ENCODE measurements at places on chromosomes 5 and 9.

DNA sequence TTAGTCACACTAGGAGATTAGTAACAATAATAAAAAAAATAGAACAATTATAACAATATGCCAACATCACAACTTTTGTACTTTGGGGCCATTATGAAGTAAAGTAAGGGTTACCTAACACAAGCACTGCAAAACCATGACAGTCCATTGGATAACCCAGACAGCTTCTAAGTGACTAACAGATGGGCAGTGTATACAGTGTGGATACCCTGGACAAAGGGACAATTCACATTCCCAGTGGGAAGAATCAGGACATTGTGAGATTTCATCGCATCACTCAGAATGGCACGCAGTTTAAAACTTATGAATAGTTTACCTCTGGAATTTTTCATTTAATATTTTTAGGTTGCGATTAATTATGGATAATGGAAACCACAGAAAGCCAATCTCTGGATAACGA is 45.6 kb upstream of the JADE2 start:
- no peak overlapping the region for H3K27ac ChIP-seq
- no peak overlapping the region for H3K4me3 ChIP-seq
- DNase-seq = no peak
- H3K36me3 ChIP-seq = no peaks in the 10 kb centered on the region
- H3K27me3 ChIP-seq = no peaks in the 10 kb centered on the region

DNA sequence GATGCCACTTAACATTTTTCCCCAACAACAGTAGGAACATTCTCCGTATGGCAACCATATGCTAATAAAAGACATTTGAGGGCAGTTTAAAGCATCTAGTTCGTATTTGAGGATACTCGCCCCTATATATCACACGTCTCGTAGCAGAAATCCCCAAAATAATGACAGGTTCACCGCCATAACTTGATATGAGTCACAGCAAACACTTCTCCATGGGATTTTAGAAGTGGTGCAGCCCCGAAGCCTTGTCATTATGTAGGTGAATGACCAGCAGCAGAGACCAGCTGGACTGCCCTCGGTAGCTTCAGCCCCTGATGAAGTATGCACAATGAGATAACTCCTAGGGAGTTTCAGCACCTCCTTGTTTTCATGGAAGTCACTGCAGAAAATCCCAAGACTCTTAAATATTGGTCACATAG is 2.0 kb downstream of the CTNND2 start:
- peaks cover 5% of the 10 kb centered on the region for H3K4me1 ChIP-seq
- peaks cover 40% of the 10 kb centered on the region for H3K27me3 ChIP-seq
- H3K27ac ChIP-seq = no peak overlapping the region
- no peak overlapping the region for H3K4me3 ChIP-seq
- DNase-seq = no peak

DNA sequence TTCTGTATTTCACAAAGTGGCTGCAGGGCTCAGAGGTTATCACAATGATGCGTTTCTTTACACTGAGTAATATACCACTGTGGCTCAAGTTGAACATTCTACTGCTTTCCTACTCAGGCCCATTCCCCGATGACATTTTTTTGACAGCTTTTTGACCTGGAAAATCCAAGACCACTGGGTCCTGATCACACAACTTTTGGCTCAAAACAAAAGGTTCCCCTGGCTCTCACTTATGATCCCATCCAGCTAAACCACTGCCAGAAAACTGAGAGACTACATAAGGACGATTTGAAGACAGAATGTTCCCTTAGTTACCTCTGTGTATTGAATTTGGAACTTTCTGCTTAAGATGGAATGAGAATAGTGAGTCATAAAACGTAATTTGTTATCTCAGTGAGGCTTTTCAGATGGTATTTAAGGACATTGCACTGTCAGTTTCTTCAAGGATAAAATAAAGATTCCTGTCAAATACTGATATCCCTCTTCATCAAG is 78.0 kb upstream of the FBXL7 start:
- no peaks in the 10 kb centered on the region for H3K27me3 ChIP-seq
- H3K4me1 ChIP-seq = no peaks in the 10 kb centered on the region
- no peaks in the 10 kb centered on the region for H3K36me3 ChIP-seq
- H3K4me3 ChIP-seq = no peak overlapping the region

GRCh38 chr5:68047035-68047434 is 168.5 kb upstream of the PIK3R1 start:
- H3K27me3 ChIP-seq = peaks cover 8% of the 10 kb centered on the region
- no peak overlapping the region for H3K27ac ChIP-seq
- H3K4me3 ChIP-seq = no peak overlapping the region
- H3K36me3 ChIP-seq = no peaks in the 10 kb centered on the region
- no peak for DNase-seq
- H3K4me1 ChIP-seq = no peaks in the 10 kb centered on the region

DNA sequence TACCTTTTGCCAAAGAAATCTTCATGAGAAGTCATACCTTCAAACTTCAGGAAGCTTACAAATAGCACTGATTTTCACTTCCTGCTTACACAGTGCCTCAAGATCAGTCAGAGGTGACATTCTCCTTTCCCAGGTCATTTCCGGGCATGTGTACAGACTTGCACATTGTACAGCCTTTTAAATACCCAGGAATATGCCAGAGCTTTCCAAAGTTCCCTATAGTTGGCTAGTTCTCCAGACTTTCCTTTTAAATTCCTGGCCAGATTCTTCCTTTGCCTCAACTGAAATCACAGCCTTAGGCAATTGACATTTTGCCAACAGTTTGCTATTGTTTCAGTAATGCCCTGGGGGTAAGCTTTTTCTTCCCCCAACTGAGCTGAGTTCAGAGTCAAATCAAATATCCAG is 47.2 kb downstream of the RFX3 start:
- H3K36me3 ChIP-seq = peaks cover 27% of the 10 kb centered on the region
- H3K27ac ChIP-seq = peak overlapping the region; percentile 97
- H3K4me3 ChIP-seq = peak overlapping the region; percentile 86

GRCh38 chr9:133742251-133742650 is 4.1 kb upstream of the SARDH start:
- no peaks in the 10 kb centered on the region for H3K36me3 ChIP-seq
- no peak overlapping the region for H3K27ac ChIP-seq
- peaks cover 9% of the 10 kb centered on the region for H3K4me1 ChIP-seq
- H3K27me3 ChIP-seq = peaks cover 12% of the 10 kb centered on the region
- DNase-seq = no peak

DNA sequence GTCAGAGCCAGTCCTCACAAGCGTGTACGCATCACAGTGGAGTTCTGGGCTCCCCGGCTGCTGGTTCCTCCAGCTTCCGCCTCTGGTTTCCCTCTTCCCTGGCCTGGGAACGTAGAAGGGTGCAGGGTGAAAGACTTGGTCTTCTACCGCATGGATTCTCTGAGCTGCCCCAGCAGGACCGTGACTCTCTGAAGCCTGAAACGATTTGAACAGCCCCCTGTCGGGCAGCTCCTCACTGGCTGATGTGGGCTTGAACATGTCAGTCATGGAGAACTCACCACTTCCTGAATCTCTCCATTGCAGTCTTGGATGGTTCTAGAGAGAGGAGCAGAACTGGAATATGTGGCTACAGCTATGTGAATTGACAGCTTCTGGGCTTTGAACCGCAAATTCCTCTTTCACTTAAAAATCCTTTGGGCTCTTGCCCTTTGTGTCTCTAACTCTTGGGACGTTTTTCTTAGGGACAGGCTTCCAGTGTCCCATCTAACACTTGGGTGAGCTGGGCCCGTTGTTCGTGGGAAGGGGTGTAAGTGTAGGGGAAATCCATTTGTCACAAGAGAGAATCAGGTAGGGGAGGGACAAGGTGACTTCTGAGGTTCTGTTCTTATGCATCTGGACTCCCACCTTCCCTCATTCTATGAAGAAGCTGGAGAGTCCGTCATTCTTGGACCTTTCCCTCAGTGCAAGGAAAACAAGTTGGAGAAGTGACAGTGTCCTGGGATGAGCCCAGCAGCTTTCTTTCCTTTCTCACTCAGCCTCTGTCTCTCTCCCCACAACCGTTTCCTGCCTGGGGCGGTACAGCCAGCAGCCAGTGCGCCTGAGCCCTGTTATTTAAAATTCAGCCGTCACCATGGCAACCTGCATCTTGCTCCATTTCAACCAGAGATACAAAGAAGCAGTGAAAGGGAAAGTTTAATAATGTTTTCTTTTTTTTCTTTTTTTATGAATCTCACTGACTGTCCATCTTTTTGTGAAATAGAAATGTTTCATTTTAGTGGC is 84.7 kb downstream of the PTTG1 start:
- H3K27ac ChIP-seq = peak overlapping the region; percentile 86
- H3K27me3 ChIP-seq = no peaks in the 10 kb centered on the region
- DNase-seq = peak; percentile 72
- H3K36me3 ChIP-seq = no peaks in the 10 kb centered on the region
- H3K4me1 ChIP-seq = peaks cover 41% of the 10 kb centered on the region
- peak overlapping the region; percentile 68 for H3K4me3 ChIP-seq

GRCh38 chr5:135399794-135400542 is 937 bp upstream of the MACROH2A1 start:
- peak overlapping the region; percentile 87 for H3K27ac ChIP-seq
- peaks cover 43% of the 10 kb centered on the region for H3K4me1 ChIP-seq
- peaks cover under 1% of the 10 kb centered on the region for H3K27me3 ChIP-seq

DNA sequence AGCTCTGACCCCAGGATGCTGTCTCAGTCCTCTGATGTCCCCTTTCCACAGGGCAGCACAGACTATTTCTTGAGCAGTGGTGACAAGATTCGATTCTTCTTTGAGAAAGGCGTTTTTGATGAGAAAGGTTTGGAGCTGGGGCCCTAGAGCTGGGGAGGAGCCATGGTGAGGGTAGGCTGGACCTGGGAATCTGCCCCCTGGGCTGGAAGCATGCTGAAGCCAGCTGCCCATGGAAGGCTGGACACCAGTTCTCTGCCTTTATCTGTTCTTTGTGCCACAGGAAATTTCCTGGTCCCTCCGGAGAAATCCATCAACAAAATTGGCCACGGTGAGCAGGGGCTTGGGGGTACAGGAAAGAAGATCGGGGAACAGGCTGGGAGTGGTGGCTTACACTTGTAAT is 12.9 kb downstream of the PHYHD1 start:
- DNase-seq = no peak
- no peaks in the 10 kb centered on the region for H3K27me3 ChIP-seq
- no peaks in the 10 kb centered on the region for H3K36me3 ChIP-seq
- H3K27ac ChIP-seq = no peak overlapping the region

GRCh38 chr5:89395111-89395510 is 512.1 kb upstream of the MEF2C start:
- no peaks in the 10 kb centered on the region for H3K27me3 ChIP-seq
- no peak overlapping the region for H3K4me3 ChIP-seq
- no peaks in the 10 kb centered on the region for H3K36me3 ChIP-seq

- H3K4me1 ChIP-seq = no peaks in the 10 kb centered on the region
- no peak overlapping the region for H3K4me3 ChIP-seq
- H3K27me3 ChIP-seq = no peaks in the 10 kb centered on the region
- no peak for DNase-seq
- no peak overlapping the region for H3K27ac ChIP-seq
Observed at GRCh38 chr9:80369641-80370040, 797.9 kb downstream of the TLE4 start.

- H3K4me3 ChIP-seq = no peak overlapping the region
- H3K4me1 ChIP-seq = peaks cover 20% of the 10 kb centered on the region
- H3K27me3 ChIP-seq = no peaks in the 10 kb centered on the region
- H3K36me3 ChIP-seq = peaks cover 38% of the 10 kb centered on the region
Observed at GRCh38 chr5:122790354-122791103, 15.6 kb downstream of the SNX2 start.

GRCh38 chr5:149060325-149060724 is 2.5 kb downstream of the SH3TC2 start:
- H3K4me3 ChIP-seq = no peak overlapping the region
- no peaks in the 10 kb centered on the region for H3K36me3 ChIP-seq
- DNase-seq = no peak
- no peaks in the 10 kb centered on the region for H3K27me3 ChIP-seq

DNA sequence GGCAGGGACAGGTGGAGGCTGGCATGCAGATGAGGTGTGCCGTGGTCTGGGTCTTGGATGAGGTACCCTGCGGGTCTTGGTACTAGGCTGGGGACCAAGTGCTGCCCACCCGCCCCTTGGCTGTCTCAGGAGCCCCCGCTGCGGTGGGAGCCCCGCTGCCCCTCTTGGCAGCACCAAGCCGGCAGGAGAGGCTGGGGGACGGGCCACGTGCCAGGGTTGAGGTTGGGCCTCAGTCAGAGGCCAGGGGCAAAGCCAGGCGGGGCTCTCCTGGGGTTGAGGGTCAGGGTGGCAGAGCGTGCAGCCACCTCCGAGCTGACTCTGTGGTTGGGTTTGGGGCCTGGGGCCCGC is 2.0 kb downstream of the CARD9 start:
- no peak overlapping the region for H3K4me3 ChIP-seq
- H3K36me3 ChIP-seq = peaks cover 2% of the 10 kb centered on the region
- peaks cover 3% of the 10 kb centered on the region for H3K4me1 ChIP-seq
- DNase-seq = no peak
- no peaks in the 10 kb centered on the region for H3K27me3 ChIP-seq
- no peak overlapping the region for H3K27ac ChIP-seq

DNA sequence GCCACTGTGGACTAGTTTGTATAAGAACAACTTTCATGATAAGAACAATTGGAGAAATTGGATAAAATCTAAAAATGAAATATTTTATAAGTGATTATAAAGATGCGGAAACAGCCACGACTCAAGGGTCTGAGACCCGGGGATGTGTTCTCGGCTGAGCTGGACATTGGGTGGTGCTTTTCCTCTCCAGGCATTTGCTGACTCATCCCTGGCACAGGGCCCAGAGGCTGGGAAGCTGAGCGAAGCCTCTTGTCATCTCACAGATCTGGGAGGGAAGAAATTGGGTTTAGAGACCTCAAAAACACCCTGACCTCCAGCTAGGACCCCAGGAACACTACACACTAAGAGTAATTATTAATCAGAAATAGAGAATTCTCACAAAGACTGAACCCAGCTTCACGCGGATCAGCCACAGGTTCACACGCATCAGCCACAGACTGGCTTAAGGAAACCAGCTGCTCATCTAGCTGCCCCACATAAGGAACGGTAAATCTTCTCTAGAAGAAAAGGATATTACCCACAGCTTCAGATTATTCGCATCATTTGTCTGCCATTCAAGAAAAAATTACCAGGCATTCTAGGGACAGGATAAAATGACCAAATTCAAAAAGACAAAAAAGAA is 2.8 kb upstream of the OR2V1 start:
- no peak overlapping the region for H3K4me3 ChIP-seq
- H3K27me3 ChIP-seq = peaks cover 29% of the 10 kb centered on the region
- H3K27ac ChIP-seq = no peak overlapping the region
- DNase-seq = no peak
- no peaks in the 10 kb centered on the region for H3K36me3 ChIP-seq

GRCh38 chr5:141356133-141356532 is 1.3 kb downstream of the PCDHGA4 start:
- DNase-seq = no peak
- H3K4me3 ChIP-seq = no peak overlapping the region
- H3K27me3 ChIP-seq = peaks cover 61% of the 10 kb centered on the region
- peaks cover 2% of the 10 kb centered on the region for H3K4me1 ChIP-seq
- no peak overlapping the region for H3K27ac ChIP-seq

- H3K4me1 ChIP-seq = peaks cover 54% of the 10 kb centered on the region
- no peaks in the 10 kb centered on the region for H3K27me3 ChIP-seq
- DNase-seq = no peak
Observed at GRCh38 chr9:93087971-93088655, 7.9 kb upstream of the CARD19 start.

All from activated naive CD8-positive, alpha-beta T cell treated with anti-CD3 and anti-CD28 coated beads, Interleukin-2, amount 50 U/mL, for 24 hours (primary cell).